RPMI8226 (cell line): ENCODE measurements at places on chromosomes 4 and X.
A peak's percentile ranks its signal among the peaks of the same experiment; 100 is the strongest.

- no peak for DNase-seq
Observed at GRCh38 chr4:81631958-81632441, 160.3 kb upstream of the RASGEF1B start.

GRCh38 chr4:8708401-8709021 is 115.9 kb downstream of the CPZ start:
- no peak for DNase-seq

DNA sequence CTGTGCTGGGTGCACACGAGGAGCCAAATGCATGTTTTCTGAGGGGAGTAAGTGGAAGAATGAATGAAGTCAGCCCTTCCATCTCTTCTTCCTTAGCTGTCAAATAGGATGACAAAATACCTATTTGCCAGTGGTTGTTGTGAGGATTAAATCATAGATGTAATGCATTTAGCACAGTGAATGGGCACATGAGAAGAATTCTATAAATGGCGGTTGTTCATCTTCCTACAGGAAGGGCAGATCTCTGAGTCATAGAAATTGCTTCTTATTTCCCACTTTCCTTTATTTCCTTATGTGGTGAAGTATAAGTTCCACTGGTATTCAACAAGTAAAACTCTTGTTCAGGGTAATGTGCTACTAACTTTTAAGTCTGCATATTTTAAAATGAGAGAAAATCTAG is 83.1 kb downstream of the SORBS2 start:
- DNase-seq, result no peak

DNA sequence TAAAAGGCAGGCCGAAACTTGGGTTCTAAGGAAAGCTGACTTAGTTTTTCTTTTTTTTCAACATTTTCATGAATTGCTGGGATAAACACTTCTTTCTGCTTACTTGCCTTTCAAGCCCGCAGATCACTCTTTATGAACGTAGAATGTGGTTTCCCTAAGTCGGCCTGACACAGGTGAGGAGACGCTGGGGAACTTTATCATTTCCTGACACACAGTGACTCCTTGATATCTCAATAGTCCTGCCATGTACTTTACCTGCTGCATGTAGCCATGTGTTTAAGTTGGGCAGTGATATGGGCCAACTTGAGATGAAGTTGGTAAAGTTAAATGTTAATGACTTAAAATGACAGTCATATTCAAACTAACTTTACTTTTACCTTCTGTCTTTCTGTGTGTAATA is 26.6 kb upstream of the SNCA start:
- no peak for DNase-seq

- no peak for DNase-seq
Observed at GRCh38 chr4:147496500-147496899, 15.6 kb downstream of the EDNRA start.

DNA sequence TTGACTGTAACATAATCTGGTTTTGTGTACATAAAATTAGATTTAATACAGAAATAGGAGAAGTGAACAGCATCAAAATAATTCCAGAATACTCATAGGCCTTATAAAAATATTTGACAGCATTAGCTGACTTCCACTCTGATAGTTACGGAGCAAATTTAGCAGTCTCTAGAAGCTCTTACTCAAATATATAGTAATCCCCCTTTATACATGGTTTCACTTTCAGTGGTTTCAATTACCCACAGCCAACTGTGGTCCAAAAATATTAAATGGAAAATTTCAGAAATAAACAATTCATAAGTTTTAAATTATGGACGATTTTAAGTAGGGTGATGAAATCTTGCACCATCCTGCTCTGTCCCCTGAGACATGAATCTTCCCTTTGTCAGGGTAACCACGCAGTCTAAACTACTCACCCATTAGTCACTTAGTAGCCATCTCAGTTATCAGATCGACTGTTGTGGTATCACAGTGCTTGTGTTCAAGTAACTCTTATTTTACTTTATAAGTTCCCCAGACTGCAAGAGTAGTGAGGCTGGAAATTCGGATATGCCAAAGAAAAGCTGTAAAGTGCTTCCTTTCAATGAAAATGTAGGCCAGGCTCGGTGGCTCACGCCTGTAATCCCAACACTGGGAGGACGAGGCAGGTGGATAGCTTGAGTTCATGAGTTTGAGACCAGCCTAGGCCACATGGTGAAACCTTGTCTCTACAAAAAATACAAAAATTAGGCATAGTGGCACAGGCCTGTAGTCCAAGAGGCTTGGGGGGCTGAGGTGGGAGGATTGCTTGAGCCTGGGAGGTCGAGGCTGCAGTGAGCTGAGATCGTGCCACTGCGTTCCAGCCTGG is 17.2 kb upstream of the RTL9 start:
- DNase-seq, result no peak

DNA sequence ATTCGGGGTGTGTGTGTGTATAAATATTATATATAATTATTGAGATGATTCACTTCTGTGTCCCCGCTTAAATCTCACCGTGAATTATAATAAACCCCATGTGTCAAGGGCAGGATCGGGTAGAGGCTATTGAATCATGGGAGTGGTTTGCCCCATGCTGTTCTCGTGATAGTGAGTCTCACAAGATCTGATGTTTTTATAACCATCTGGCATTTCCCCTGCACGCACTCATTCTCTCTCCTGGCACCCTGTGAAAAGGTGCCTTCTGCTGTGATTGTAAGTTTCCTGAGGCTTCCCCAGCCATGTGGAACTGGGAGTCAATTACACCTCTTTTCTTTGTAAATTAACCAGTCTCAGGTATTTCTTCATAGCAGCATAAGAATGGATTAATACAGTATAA is 851.4 kb upstream of the AGA start:
- DNase-seq, result no peak

DNA sequence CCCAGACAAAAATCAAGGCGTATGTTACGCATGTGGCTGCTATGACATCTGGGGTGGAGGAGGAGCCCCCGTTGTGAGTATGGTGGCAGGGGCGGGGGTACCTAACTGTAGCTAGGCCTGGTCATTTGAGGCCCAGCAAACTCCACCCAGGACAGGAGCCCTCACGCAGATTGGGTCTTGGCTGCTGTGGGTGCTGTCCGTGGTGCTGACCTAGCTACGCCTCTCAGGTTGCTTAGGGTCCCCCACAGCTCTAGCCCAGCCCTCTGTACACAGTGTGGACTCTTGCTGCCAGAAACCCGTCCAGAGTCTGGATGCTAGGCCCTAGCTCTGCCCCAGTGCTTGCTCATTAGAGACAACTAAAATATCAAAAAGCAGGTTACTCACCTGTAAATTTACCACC is 146.7 kb upstream of the PSAPL1 start:
- DNase-seq, result peak; percentile 39

DNA sequence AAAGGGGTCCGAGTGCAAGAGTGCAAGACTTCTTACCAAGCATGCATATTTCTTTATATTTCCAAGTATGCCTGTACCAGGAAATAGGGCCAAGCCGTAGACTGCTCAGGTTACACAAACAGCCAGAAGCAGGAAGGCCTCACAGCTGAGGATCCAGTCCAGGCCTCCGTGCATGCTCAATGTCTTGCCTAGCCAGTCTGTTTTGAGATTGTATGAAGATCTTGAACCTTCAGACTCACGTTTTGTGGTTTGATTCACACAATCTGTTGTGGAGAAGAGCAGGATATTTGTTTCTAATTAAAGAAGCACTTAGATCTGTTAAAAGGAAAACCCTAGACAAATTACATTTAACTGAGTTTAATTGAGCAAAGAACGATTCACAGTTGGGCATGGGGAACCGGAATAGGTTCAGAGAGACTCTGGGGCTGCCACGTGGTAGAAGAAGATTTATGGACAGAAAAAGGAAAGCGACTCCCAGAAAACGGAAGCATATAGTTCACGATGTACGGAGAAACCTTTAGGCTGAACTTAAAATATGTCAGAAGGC is 1.2 kb downstream of the MGST2 start:
- no peak for DNase-seq

DNA sequence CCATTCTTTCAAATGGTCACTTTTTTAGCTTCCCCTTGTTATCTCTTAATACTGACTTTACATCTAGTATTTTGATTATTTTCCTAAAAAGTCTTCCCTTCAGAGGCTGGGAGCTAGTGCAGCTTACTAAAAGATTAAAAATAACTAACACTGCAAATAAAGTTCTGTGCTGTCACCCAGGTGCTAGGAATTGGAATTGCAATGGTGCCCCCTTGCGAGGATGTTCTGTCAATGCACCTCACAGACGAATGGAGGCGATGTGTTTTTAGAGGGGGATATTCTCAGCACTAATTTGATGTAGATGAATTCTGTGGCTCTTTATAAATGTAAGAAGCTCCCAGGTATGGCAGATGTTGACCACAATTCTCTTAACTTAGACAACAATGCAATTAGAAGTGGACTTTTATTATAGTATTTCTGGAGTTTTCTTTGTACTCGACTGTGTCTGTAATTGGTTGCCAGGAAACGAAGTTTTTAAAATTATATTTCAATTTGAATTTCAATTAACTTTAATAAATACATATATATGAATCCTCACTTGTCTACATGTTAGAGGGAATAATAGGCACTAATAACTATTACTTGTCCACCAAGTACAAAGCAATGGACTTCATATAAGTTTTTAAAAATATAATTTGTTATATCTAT is 22.0 kb upstream of the SMIM31 start:
- peak; percentile 27 for DNase-seq

DNA sequence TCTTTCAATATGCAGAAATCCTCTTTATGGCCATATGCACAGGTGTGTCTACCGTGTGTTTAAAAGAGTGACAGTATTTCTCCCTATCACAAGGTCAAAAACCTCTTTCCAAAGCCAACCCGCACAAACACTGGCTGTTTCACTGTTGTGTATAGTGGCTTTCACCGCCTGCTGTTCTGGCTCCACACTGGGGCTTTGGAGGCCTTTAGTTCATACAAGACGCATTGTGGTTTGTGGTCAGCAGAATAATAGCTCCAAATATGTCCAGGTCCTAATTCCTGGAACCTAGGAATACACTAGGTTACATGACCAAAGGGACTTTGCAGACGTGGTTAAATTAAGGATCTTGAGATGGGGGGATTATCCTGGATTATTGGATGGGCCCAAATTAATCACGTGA is 40.7 kb upstream of the FAM9A start:
- DNase-seq, result no peak

DNA sequence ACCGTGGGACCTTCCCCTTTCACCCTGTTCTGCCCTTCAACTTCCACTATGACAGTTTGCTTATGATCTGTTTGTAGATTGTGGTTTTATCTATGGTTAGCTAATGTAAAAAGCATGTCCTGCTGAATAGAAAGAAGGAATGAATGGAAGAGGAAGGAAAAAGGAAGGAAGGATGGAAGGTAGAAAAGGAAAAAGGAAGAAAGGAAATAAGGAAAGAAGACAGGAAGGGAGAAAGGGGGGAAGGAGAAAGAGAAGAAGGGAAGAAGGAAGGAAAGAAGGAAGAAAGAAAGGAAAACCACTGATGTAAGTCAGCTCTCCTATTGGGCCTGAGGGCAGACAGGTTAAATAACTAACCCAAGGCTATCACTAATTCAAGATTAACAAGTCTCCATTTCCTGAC is 319.1 kb upstream of the KLF3 start:
- no peak for DNase-seq

- no peak for DNase-seq
Observed at GRCh38 chr4:123522646-123523045, 126.1 kb downstream of the SPRY1 start.

DNA sequence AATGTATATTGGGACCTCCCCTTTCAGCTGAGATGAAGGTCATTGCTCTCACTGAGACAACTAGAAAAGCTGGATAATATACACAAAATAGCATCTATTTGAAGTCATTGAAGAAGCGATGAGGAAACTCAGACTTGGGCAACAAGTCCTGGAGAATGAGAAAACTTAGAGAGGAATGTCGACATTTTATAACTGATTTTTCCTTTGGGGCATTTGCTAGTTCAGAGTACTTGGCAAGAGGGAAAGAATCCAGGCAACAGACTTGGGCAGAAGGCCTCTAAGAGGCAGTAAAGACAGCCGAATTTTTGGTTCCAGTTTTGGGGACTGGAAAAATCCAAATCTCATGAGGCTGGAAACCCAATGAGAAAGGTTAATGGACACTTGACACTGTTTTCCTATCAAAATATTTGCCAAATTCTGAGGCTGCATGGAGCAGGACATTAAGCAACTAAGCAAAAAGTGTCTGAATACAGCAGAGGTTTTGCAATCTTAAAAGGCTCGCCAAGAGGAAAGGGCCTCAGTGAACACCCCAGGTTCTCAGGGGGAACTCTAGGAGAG is 21.0 kb upstream of the ANXA5 start:
- DNase-seq, result no peak

DNA sequence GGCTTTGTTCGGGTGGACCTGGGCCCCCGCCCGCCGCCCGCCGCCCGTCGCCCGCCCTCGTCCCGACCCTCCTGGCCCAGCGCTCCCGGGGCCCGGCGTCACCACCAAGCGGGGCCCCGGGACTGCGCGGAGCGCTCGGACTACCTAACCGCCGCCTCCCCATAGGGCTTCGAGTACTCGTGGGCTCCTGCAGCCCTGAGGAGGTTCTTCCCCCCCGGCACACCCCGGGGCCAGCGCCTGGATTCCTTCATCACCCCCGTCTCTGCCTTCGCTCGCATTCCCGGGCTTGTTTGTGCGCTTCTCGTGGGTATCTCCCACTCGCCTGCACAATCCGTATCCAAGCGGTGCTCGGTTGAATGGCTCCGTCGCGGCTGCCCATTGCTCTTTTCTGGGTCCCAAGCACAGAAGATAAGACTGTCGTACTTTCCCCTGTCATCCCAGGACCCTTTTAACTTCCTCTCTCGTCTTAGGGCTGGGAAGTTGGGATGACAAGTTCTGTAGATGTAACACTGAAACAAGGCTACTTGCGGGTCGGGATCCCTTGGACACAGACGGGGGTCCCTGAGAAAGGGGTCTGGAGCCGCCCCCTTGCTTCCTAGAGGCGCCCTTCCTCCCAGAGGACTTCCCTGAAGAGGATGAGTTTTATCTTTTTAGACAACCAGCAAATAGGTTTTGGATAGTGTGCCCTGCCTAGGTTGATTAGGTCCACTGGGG is 565 bp downstream of the MOB1B start:
- no peak for DNase-seq

DNA sequence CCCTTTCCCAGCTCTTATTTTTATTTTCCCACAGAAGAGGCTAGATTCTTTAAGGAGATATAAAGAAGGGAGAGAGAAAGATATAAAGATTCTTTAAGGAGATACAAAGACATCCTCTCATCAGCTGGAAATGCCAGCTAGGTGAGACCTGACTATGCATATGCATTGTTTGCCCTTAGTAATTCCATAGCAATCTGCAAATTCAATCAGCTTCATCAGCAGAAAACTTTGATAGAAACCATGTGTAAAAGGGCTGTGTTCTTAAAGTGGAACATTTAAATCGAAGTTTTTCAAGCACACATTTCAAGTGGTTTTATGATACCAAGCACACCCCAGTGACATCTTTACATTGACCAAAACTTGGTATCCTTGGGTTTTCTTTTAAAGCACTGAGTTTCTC is 24.1 kb downstream of the FHL1 start:
- DNase-seq, result no peak
